Caudate nucleus (tissue), 63 donors: ENCODE measurements at places on chromosomes 11 and 22.

GRCh38 chr22:20427945-20428417 is 9.6 kb downstream of the SCARF2 start:
- DNase-seq, result no peak

DNA sequence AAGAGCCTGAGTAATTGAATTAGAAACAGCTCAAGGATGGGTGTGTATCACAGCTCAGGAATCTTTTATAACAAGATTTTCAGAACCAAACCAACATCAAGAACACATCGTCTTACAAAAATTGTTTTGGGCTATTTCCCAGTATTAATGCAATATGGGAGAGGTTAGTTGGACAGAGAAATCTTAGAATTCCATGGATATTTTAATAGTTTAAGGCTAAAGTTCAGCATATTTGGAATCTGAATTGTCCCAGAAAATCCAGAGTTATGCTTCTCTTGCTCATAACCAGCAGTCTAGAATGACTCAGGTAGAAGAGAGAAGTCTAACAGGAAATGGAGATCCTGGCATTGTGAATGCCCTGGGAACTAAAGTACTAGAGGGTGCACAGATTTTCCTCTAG is 74.6 kb downstream of the ADM start:
- no peak for DNase-seq

- DNase-seq, result no peak
Measured at GRCh38 chr11:74318241-74318932, 6.9 kb upstream of the P4HA3 start.

DNA sequence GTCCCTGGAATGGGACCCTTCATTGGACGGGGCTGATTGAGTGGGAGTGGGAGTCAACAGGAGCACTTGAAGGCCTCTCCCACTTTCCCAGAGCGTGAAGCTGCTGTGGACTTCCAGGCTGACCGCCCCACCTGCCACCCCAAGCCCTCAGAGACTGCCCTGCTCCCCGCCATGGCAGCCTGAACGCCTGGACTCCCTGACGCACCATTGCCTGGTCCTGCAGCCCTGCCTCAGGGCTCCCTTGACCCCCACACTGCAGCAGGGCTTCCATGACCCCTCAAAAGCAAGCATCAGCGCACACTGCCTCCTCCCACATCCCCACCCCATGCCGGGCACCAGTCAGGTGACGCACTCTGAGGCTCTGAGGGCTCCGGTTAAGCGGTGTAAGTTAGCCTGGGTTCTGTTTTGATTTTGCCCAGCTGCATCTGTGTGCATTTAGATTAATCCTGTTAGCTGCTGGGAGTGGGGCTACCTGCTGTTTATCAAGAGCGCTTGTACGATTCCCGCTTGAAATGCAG is 39.4 kb downstream of the TRIM29 start:
- DNase-seq, result no peak

GRCh38 chr22:37601540-37602442 is 6.8 kb upstream of the GGA1 start:
- no peak for DNase-seq

GRCh38 chr11:42840176-42840829 is 471.5 kb upstream of the API5 start:
- no peak for DNase-seq

DNA sequence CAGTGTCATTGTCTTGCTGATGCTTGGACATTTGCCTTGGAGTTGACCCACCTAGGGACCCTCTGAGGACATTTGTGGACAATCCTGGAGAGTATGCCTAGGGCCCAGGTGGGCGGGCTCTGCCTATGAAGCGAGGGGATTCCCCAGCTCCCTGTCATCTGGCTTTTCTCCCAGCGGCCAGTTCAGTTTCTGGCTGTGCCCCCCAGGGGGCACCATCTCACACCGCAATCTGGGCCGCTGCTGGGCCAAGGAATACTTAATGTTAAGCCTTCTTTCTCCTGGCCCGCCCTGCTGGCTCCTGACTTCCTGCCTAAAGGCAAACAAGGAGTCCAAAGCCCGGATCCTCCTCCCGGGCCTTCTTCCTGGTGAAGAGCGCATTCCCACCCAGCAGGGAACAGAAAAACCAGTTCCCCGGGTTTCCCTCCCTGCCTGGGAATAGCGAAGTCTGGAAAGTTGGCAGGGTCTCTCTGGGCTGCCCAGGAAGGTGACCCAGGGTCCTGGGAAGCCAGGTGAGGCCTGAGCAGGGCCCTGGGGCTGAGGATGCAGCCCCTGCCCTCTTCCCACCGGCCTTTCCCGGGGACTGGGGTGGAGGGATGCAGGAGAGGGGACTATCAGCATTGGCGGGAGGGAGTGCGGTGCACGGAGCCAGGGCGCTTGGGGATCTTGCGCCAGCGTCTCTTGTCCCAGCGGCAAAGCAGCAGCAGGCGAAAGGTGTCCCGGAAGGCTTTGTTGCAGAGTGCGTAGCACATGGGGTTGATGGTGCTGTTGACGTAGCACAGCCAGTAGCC is 11.9 kb downstream of the CHRM1 start:
- no peak for DNase-seq

- no peak for DNase-seq
Measured at GRCh38 chr22:26763633-26764361, 106.4 kb downstream of the MIAT start.

GRCh38 chr11:106998116-106998915 is 20.0 kb downstream of the GUCY1A2 start:
- DNase-seq, result no peak

DNA sequence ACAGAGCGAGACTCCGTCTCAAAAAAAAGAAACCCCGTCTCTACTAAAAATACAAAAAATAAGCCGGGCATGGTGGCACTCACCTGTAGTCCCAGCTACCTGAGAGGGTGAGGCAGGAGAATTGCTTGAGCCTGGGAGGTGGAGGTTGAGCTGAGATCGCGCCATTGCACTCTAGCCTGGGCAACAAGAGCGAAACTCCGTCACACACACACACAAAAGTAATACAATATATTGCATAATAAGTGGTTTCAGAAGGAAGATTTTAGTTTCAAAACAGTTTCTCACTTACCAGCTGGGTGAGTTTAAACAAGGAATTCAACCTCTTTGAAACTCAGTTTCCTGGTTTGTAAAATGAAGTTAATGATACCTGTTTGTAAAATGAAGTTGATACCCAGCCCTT is 32.7 kb upstream of the HTR3A start:
- no peak for DNase-seq

GRCh38 chr11:89436071-89436470 is 55.1 kb downstream of the NOX4 start:
- DNase-seq, result no peak

DNA sequence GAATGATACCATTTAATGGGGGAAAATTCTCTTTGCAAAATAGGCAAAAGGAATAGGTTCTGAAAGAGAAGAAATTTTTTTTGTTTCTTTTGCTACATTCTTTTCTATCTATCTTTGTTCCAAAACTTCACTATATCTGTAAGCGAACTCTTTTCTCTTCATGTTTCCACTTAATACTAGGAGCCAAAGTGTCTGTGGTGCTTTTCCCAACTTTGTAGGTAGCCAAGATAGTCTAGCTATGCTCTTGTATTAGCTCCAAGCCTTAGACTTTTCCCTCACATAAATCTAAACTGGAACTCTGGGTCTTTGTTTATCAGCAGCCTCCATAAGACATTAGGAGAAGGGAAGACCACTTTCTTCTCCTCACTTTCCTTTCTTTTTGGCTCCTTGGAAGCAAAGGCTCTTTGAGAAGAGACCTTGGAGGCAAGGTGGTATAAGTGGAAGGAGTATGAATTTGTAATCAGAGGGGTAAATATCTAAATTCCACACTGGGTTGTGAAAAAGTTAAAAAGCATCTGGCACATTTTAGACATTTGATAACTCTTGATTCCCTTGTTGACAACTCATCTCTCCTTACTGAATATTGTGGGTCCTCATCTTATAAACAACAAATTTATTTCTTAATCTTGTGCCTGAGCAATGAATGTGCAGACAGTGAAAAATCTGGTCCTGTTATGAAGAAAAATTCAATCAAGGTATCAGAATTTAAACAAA is 130.0 kb downstream of the EHF start:
- DNase-seq, result no peak

- DNase-seq, result no peak
Measured at GRCh38 chr22:48754611-48755058, 1073.0 kb downstream of the BRD1 start.

- no peak for DNase-seq
Measured at GRCh38 chr22:46381142-46381541, 45.6 kb downstream of the TRMU start.

DNA sequence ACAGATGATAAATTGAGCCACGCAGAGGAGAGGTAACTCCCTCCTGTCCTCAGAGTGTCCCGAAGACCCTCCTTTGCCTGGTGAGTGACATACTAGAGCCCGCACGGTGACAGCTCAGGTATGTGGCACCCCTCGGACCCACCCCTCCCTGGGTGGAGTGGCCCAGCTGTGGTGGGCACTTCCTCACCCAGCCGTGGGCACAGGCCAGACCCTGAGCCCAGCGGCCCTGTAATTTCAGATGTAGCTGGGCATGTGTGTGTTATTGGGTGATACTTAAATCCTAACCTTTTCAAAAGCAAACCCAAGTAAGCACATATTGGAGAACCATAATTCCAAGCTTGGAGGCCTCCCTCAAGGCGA is 93.2 kb downstream of the WNT7B start:
- DNase-seq, result no peak

DNA sequence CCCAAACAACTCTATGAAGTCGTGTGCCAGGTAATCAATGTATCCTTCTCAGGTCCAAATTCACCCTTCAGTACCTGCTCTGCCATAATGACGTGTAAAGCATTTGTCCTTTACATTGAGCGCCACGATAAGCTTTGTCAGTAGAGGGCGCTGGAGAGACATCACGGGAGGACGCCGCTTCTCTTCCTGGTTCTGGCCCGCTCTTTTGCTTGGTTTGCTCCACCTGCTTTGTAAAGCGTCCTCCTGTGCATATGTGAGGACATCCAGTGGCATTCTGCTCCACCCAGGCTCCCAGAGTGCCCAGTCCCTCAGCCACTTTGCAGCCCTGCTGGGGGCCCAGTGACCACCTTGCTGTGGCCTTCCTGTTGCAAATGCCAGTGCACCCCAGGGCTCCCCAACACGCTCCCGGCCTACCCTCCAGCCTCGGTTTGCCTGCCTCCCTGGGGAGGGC is 61.1 kb downstream of the WT1 start:
- no peak for DNase-seq
